ENCODE measurements at places on chromosomes 11 and 22. TPM values are rescaled to one million over a fixed set of nuclear protein-coding genes. Genes with fewer than 3 reads are reported as not detected.

DNA sequence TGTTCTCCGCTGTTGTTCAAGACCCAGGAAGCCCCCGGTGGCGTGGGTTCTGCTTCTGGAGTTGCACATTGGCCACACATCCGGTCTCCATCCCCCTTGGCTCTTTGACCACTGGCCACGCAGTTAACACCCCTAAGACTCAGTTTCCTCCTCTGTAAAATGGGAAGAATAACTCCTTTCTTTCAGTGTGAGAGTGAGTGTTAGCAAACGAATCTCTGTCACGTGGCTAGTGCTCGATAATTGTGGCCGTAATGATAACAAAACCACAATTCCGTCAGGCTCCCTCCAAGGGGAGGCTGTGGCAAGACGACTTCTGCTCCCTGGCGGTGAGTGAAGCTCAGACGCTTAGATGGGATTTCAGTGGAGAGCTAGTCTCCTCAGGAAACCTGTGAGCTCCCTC lies 315.2 kb upstream of the B3GAT1 start:
- no peaks in the 10 kb centered on the region for H3K27me3 ChIP-seq
- H3K36me3 ChIP-seq, result no peaks in the 10 kb centered on the region
- peaks cover 13% of the 10 kb centered on the region for H3K4me1 ChIP-seq
- H3K27ac ChIP-seq, result no peak overlapping the region
- H3K4me3 ChIP-seq, result no peak overlapping the region
- DNase-seq, result no peak

- no peaks in the 10 kb centered on the region for H3K27me3 ChIP-seq
- H3K4me3 ChIP-seq, result no peak overlapping the region
- no peak overlapping the region for H3K27ac ChIP-seq
- H3K4me1 ChIP-seq, result no peaks in the 10 kb centered on the region
These were observed 33.4 kb downstream of the FAM118A start for GRCh38 chr22:45343143-45343542.

- peak; percentile 79 for DNase-seq
- no peaks in the 10 kb centered on the region for H3K27me3 ChIP-seq
- H3K4me1 ChIP-seq, result no peaks in the 10 kb centered on the region
These were observed 13.7 kb downstream of the NFRKB start for GRCh38 chr11:129881570-129882170.

- DNase-seq, result no peak
- no peaks in the 10 kb centered on the region for H3K27me3 ChIP-seq
- H3K27ac ChIP-seq, result no peak overlapping the region
These were observed 166.4 kb downstream of the KIRREL3 start for GRCh38 chr11:126834149-126834548.

DNA sequence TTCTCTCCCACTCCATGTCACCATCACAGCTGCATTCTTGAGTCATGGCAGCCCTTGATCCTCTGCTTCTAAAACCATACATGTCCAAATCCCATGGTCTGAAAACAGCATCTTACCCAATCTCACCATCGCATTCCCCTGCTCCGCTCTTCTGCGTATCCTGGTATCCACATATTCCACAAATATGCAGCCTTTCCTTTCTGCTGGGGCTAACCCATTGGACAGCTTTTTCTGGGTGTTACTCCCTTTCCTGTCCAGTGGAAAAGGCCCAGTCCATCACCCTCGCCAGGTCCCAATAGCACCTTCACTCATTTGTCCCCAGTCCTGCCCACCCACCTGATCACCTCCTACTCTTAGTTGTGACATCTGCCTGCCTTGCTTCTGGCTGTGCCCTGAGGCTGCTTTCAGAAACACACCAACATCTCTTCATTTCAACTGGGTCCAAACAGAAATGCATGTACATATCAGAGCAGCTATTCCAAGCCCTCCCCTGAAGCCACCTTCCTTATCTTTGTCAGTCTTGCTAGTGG lies 237.6 kb upstream of the TBCEL start:
- H3K27ac ChIP-seq, result no peak overlapping the region
- no peaks in the 10 kb centered on the region for H3K36me3 ChIP-seq
- peak; percentile 28 for DNase-seq
- no peaks in the 10 kb centered on the region for H3K27me3 ChIP-seq

DNA sequence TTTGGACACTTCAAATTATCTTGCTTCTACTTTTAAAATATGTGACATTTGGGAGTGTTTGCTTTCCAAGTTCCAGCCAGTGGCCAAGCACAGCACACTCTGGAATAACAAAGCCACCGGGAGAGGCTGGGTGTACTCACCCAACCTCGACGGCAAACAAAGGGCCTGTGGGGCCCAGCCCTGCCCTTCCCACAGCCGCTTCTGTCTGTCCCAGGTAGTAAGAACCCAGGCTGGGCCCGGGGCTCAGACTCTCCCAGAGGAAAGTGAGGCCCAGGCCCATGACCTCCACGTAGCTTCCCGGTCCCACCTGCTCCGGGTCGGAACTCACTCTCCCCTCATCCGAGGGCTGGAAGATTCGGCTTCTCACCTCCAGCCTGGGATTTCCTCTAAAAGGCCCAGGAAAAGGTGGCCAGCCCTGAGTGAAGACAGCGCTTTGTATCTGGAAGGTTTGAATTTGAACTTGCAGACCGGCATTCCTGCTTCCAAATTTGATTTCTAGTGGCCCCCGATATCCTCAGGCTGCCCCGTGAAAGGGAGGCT lies 93.5 kb downstream of the CELSR1 start:
- no peaks in the 10 kb centered on the region for H3K36me3 ChIP-seq
- H3K4me3 ChIP-seq, result no peak overlapping the region
- H3K27ac ChIP-seq, result no peak overlapping the region
- no peak for DNase-seq
- H3K4me1 ChIP-seq, result peaks cover 11% of the 10 kb centered on the region

DNA sequence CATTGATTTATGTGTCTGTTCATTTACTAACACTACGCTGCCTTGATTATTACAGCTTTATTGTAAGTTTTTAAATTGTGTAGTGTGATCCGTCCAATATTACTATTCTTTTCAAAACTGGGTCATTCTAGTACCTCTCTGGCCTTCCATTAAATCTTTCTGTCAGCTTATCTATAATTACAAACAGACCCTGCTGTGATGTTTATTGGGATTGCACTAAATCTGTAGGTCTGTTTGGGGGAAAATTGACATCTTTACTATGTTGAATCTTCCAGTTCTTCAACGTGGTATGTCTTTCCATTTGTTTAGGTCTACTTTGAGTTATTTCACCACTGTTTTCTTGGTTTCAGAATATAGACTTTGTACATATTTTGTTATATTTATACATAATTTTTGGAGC lies 15.6 kb downstream of the CABIN1 start:
- H3K27ac ChIP-seq, result no peak overlapping the region
- H3K36me3 ChIP-seq, result no peaks in the 10 kb centered on the region
- no peaks in the 10 kb centered on the region for H3K4me1 ChIP-seq
- no peaks in the 10 kb centered on the region for H3K27me3 ChIP-seq
- H3K4me3 ChIP-seq, result no peak overlapping the region

The TPBGL gene
- total RNA-seq, result 0.25 TPM

- no peaks in the 10 kb centered on the region for H3K36me3 ChIP-seq
- H3K27me3 ChIP-seq, result no peaks in the 10 kb centered on the region
- H3K4me3 ChIP-seq, result no peak overlapping the region
- no peak overlapping the region for H3K27ac ChIP-seq
- no peaks in the 10 kb centered on the region for H3K4me1 ChIP-seq
These were observed 1024.3 kb downstream of the TBC1D22A start for GRCh38 chr22:47786650-47787290.

DNA sequence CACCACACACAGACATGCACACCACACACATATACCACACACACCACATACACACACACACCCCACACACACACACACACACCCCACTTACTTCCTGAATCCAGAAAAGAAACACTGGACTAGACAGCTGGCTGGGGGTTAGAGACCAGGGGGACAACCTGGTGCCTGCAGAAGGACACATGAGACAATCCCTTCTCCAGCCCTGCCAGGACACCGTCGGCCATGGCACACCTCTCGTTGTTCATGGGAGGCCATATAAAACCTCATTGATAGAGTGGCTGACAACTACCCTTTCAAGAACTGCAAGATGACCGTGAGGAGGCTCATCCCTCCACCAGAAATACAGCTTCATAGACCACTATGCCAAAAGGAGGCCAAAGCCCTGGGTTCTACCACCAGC lies 54.3 kb downstream of the IGSF9B start:
- no peaks in the 10 kb centered on the region for H3K27me3 ChIP-seq
- no peak overlapping the region for H3K4me3 ChIP-seq
- H3K4me1 ChIP-seq, result peaks cover 8% of the 10 kb centered on the region
- no peak overlapping the region for H3K27ac ChIP-seq
